ENCODE measurements at places on chromosomes 12 and 14. TPM values are rescaled to one million over a fixed set of nuclear protein-coding genes. Genes with fewer than 3 reads are reported as not detected.

DNA sequence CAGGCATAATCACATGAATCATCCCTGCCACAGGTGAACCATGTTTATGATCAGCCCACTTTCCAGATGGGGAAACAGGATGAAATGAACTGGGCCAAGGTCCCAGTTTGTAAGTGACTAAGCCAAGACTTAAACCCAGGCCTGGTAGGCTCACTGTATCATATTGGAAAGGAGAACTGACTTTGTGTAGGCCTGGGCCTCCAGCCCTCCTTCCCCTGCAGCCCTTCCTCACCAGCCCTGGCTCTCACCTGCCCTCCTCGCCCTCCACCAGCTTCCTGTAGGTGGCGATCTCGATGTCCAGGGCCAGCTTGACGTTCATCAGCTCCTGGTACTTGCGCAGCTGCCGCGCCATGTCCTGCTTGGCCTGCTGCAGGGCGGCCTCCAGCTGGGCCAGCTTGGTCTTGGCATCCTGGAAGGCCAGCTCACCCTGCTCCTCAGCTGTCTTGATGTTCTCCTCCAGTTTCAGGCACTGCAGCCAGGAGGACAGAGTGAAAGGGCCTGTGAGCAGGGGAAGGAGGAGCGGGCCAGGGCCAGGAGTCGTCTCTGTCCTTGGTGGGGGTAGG, 19.8 kb downstream of the KRT80 start:
- peak overlapping the region; percentile 59 for H3K27ac ChIP-seq
- no peak overlapping the region for H3K4me3 ChIP-seq
- H3K4me1 ChIP-seq = peaks cover 45% of the 10 kb centered on the region
- peak; percentile 76 for DNase-seq
- H3K27me3 ChIP-seq = no peaks in the 10 kb centered on the region
- H3K36me3 ChIP-seq = no peaks in the 10 kb centered on the region

GRCh38 chr12:49832836-49833421, 4.7 kb upstream of the NCKAP5L start:
- H3K4me1 ChIP-seq = peaks cover 5% of the 10 kb centered on the region
- no peaks in the 10 kb centered on the region for H3K27me3 ChIP-seq
- no peak overlapping the region for H3K4me3 ChIP-seq

- peak; percentile 83 for DNase-seq
- H3K4me1 ChIP-seq = peaks cover 17% of the 10 kb centered on the region
- H3K27ac ChIP-seq = peak overlapping the region; percentile 79
- H3K4me3 ChIP-seq = peak overlapping the region; percentile 78
Observed at GRCh38 chr12:96195845-96196451, 1.8 kb downstream of the ELK3 start.

- H3K36me3 ChIP-seq = peaks cover 14% of the 10 kb centered on the region
- DNase-seq = peak; percentile 5
- no peaks in the 10 kb centered on the region for H3K27me3 ChIP-seq
- no peak overlapping the region for H3K4me3 ChIP-seq
- no peak overlapping the region for H3K27ac ChIP-seq
- no peaks in the 10 kb centered on the region for H3K4me1 ChIP-seq
Observed at GRCh38 chr14:102389246-102389645, 26.5 kb downstream of the TECPR2 start.

GRCh38 chr12:96807741-96808140, 99.3 kb upstream of the NEDD1 start:
- H3K27ac ChIP-seq = no peak overlapping the region
- no peaks in the 10 kb centered on the region for H3K27me3 ChIP-seq
- DNase-seq = no peak
- H3K4me3 ChIP-seq = no peak overlapping the region
- no peaks in the 10 kb centered on the region for H3K36me3 ChIP-seq

- no peak overlapping the region for H3K27ac ChIP-seq
- no peak overlapping the region for H3K4me3 ChIP-seq
- H3K4me1 ChIP-seq = no peaks in the 10 kb centered on the region
- H3K36me3 ChIP-seq = no peaks in the 10 kb centered on the region
- DNase-seq = no peak
- H3K27me3 ChIP-seq = no peaks in the 10 kb centered on the region
Observed at GRCh38 chr14:72850360-72850759, 43.5 kb downstream of the DPF3 start.

DNA sequence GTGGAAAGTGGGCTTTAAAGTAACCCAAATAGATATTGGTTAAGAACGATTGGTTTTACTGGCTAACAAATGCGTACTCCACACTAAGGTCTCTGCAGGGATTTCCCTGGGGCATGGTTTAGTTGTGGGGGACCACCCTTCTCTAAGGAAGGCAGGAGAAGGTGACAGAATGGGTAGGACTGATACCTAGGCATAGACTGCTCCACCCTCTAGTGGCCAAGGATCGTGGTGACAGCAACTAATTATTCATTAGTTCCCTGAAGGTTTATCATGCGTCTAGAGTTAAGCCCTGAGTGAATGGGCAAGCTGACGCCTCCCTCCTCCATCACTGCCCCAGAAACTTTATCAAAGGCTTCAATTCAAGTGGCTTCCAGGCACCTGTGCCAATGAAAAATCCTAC, 9.1 kb downstream of the FAM181A start:
- H3K36me3 ChIP-seq = peaks cover 68% of the 10 kb centered on the region
- peaks cover 26% of the 10 kb centered on the region for H3K27me3 ChIP-seq
- peaks cover 16% of the 10 kb centered on the region for H3K4me1 ChIP-seq
- H3K4me3 ChIP-seq = no peak overlapping the region

DNA sequence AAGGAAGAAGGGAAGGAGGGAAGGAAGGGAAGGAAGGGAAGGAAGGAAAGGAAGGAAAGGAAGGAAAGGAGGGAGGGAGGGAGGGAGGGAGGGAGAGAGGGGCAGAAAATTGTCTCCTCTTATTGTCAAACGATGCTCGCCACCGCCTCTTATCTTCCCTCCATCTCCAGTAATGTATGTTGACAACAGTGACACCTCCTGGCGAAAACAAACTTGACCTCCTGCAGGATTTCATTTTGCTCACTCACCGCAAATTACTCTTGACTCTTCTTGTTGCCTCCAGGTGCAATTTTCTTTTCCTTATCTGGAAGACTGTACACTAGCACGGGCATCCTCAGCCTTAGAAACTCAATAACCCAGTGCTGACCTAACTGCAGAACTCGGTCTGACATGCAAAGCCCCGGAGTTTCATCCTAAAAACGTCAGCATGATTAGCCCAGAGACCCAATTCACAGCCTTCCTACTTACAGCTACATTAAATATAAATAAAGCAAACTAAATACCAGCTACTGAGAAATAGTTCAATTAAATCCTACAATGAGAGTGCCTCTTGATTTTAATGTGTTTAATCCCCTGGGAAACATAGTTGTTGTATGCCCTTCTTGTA, 512.4 kb upstream of the TMPO start:
- no peaks in the 10 kb centered on the region for H3K36me3 ChIP-seq
- no peaks in the 10 kb centered on the region for H3K27me3 ChIP-seq
- no peak overlapping the region for H3K4me3 ChIP-seq
- no peaks in the 10 kb centered on the region for H3K4me1 ChIP-seq
- no peak overlapping the region for H3K27ac ChIP-seq

- H3K4me1 ChIP-seq = no peaks in the 10 kb centered on the region
- H3K4me3 ChIP-seq = no peak overlapping the region
- DNase-seq = no peak
- H3K36me3 ChIP-seq = no peaks in the 10 kb centered on the region
- no peak overlapping the region for H3K27ac ChIP-seq
Observed at GRCh38 chr12:99498756-99499155, 148.8 kb upstream of the GARIN6 start.

- no peak overlapping the region for H3K27ac ChIP-seq
- H3K27me3 ChIP-seq = no peaks in the 10 kb centered on the region
- H3K4me1 ChIP-seq = no peaks in the 10 kb centered on the region
- no peak overlapping the region for H3K4me3 ChIP-seq
- DNase-seq = peak; percentile 1
Observed at GRCh38 chr14:93375673-93376156, 28.7 kb downstream of the COX8C start.

GRCh38 chr12:2383325-2384028, 330.7 kb downstream of the CACNA1C start:
- peak; percentile 56 for DNase-seq
- peaks cover 25% of the 10 kb centered on the region for H3K4me1 ChIP-seq
- H3K27me3 ChIP-seq = peaks cover 2% of the 10 kb centered on the region
- H3K36me3 ChIP-seq = no peaks in the 10 kb centered on the region
- H3K4me3 ChIP-seq = no peak overlapping the region
- peak overlapping the region; percentile 54 for H3K27ac ChIP-seq

- no peak overlapping the region for H3K27ac ChIP-seq
- no peak overlapping the region for H3K4me3 ChIP-seq
- DNase-seq = peak; percentile 27
- H3K4me1 ChIP-seq = peaks cover 21% of the 10 kb centered on the region
Observed at GRCh38 chr12:31008241-31008761, 65.4 kb upstream of the DDX11 start.

DNA sequence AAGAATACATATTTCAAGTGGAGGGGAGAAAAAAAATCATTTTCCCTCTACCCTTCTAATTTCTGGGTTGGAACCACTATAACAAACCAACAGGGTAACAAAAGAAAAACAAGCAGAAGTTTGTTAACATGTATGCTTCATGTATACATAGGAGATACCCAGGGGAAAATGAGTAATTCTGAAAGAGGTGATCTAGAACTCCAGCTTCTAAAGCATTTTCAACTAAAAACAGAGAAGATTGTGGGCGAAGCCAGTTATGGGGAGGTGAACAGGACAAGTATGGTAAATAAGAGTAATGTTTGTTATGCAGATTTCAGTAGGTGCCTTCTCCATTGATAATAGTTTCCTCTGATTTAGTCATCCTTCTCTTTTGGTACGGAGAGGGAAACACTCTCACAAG, 16.7 kb downstream of the FNTB start:
- H3K4me1 ChIP-seq = no peaks in the 10 kb centered on the region
- no peak overlapping the region for H3K27ac ChIP-seq
- peaks cover 14% of the 10 kb centered on the region for H3K36me3 ChIP-seq
- no peaks in the 10 kb centered on the region for H3K27me3 ChIP-seq
- H3K4me3 ChIP-seq = no peak overlapping the region

GRCh38 chr12:62736596-62736995, 198.4 kb downstream of the PPM1H start:
- peaks cover 24% of the 10 kb centered on the region for H3K4me1 ChIP-seq
- H3K36me3 ChIP-seq = no peaks in the 10 kb centered on the region
- no peak overlapping the region for H3K27ac ChIP-seq

DNA sequence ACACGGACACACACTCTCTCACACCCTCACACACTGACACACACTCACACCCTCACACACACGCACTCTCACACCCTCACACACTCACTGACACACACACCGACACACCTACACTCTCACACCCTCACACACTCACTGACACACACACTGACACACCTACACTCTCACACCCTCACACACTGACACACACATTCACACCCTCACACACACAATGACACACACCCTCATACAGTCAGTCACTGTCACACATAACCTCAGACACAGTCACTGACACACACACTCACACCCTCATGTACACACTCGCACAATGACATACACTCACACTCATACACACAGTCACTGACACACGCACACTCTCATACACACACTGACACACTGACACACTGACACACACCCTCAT, 19.8 kb upstream of the DLK1 start:
- H3K4me3 ChIP-seq = no peak overlapping the region
- H3K27me3 ChIP-seq = no peaks in the 10 kb centered on the region
- no peak for DNase-seq
- H3K36me3 ChIP-seq = no peaks in the 10 kb centered on the region
- peak overlapping the region; percentile 7 for H3K27ac ChIP-seq

DNA sequence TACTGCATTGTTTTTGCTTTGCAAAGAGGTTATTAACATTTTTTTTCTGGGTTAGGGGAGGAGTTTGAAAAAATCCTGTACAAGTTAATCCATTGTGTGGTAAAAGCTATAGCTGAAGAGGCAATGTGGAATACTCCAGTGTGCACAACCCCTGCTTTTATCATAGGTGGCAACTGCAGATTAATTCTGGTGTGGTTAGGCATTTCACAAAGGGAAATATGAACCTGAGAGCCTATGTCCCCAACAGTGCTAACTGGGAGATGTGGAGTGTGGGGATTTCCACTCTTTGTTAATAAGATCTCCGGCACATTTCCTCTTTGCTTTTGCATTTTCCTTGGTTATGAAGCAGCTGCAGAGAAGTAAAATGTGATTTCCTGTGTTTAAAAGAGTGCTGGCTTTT, 33.6 kb downstream of the PRORP start:
- peaks cover 3% of the 10 kb centered on the region for H3K36me3 ChIP-seq
- peak; percentile 28 for DNase-seq
- peak overlapping the region; percentile 9 for H3K27ac ChIP-seq
- no peak overlapping the region for H3K4me3 ChIP-seq

GRCh38 chr14:74360163-74360562, 11.9 kb downstream of the VRTN start:
- H3K4me3 ChIP-seq = no peak overlapping the region
- H3K27me3 ChIP-seq = peaks cover 5% of the 10 kb centered on the region
- H3K4me1 ChIP-seq = peaks cover 3% of the 10 kb centered on the region
- no peak for DNase-seq
- no peak overlapping the region for H3K27ac ChIP-seq

DNA sequence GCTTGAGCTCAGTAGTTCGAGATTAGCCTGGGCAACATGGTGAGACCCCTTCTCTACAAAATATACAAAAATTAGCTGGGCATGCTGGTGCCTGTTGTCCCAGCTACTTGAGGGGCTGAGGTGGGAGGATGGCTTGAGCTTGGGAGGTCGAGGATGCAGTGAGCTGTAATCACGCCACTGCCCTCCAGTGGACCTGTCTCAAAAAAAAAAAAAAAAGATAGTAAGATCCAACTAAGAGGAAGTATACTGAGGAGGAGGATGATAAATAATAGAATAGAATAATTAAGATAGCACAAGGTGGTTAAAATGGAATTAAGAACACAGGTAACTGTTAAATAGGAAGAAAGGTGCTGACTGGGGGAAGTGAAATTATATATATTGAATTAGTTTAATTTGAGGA, 37.0 kb upstream of the BAZ1A start:
- no peaks in the 10 kb centered on the region for H3K36me3 ChIP-seq
- no peak overlapping the region for H3K27ac ChIP-seq
- no peaks in the 10 kb centered on the region for H3K4me1 ChIP-seq
- H3K27me3 ChIP-seq = no peaks in the 10 kb centered on the region

The SP1 gene
- 34.8 TPM for total RNA-seq

The LALBA gene
- not detected for total RNA-seq

The TAS2R30 gene
- 4.3 TPM for total RNA-seq

The CD27 gene
- 0.27 TPM for total RNA-seq

The TBX3 gene
- 16.6 TPM for total RNA-seq

The GALNT9 gene
- 0.93 TPM for total RNA-seq

The KLRF1 gene
- total RNA-seq = 0.18 TPM

The IL31 gene
- not detected for total RNA-seq

The EFCAB11 gene
- total RNA-seq = 8.6 TPM

The CAPZA3 gene
- not detected for total RNA-seq
